ENCODE measurements at places on chromosomes 2 and 18.

DNA sequence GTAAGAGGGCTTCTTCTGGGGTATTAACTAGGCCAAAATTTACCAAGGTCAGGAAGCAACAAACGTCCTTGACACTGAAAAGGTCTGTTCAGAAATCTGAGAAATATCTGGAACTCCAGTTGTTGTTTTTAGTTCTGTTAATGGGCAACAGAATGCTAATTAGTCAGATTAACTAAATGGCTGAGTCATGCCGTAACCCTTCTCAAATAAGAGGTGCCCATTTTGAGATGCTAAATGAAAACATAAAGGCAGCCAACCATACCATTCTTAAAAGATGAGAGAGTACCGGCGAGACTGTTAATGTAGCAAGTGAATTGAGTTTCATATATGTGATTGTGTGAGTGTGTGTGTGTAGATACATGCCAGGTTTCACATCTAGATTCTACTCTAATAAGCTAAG, 147.9 kb upstream of the GAREM1 start:
- no peak for DNase-seq

DNA sequence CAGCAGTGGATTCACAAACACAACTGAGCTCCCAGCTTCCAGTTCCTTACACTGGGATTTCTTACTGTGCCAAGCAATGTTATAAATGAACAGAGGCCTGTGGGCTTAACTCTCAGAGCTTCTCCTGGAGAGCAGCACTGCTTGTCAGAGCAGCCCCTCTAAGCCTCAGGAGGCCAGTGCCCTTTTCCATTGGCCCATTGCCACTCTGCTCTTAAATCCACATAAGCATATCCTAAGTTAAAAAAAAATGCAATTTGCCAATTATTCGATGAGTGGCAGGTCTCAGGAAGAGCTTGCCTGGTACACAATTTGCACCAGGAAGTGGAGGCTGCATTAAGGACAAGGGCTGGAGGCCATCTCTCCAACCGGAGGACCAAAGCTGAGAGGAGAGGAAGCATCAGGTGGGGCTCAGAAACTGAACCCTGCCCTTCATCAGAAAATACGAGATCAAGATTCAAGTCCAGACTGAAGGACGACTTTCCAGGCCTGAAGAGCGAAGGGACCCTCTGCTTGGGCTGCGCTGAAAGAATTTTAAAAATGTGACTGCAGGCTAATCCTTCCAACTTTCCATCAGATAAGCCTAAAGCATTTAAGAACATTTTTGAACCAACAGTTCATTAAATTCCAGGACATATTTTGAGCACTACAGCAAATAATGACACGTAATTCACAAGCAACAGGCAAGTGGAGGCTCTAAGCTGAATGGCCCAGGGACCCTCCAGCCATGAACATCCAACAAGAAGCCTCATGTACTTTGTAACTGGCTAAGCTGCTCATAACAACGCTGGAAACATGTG, 28.4 kb upstream of the PXDN start:
- DNase-seq: no peak

GRCh38 chr2:54975175-54975574, 75.1 kb downstream of the RTN4 start:
- no peak for DNase-seq

- no peak for DNase-seq
These were observed 69.2 kb downstream of the NRXN1 start for GRCh38 chr2:50962731-50963130.

DNA sequence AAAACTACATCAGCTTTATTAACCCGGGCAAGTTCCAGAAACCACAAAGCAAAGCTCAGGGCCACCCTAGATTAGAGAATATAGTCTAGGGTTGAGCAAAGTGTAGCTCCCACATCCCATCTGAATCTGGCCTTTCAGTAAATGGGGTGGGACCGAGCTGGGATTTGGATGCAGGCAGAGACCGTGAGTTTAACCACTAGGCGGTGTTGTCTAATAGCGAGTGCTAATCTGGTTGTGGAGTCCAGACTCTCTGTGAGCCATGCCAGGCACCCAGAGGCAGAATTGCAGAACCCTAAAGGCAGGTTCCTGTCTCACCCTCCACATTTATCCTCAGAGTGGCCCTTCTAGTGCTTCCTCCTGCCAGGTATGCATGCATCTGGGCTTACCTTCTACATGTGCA, 435.9 kb downstream of the TSN start:
- no peak for DNase-seq

- no peak for DNase-seq
These were observed 236.7 kb downstream of the PRKCE start for GRCh38 chr2:45888167-45888566.

- no peak for DNase-seq
These were observed 48.7 kb upstream of the ZNF385B start for GRCh38 chr2:179909845-179910734.

DNA sequence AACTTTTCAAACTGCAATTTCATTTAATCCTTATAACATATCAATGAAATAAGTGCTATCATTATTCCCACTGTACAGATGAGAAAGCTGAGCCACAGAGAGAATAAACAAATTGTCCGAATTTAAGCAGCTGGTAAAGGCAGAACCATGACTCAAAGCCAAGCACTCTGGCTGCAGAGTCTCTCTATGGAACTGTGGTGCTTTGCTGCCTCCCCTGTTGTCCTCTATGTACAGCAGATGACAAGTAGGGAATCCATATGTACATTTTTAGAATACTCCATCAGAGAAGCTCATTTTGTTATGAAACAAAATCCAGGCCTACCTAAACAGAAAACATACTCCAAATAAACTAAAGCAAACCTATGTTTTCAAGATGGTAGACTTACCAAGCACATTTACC, 45.1 kb downstream of the FARSB start:
- no peak for DNase-seq

DNA sequence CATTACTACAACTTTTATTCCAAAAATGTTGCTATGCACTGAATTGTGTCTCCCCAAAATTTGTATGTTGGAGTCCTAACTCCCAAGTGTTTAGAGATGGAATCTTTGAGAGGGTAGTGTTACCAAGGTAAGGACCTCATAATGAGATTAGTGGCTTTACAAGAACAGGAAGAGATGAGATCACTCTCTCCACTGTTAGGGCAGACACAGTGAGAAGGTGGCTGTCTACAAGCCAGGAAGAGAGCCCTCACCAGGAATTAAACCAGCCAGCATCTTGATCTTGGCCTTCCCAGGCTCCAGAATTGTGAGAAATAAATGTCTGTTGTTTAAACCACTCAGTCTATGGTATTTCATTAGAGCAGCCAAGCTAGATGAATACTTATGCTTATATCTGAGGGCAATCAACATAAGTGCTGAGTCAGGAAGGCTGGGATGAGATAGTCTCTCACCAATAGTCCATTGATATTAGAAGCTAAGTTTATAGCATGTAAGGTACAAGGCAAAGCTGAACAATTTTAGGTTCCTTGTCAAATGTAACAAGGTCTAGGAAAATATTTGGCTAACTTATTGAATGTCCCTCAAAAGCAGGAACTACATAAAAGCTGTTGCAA, 317.6 kb upstream of the REG3G start:
- no peak for DNase-seq

DNA sequence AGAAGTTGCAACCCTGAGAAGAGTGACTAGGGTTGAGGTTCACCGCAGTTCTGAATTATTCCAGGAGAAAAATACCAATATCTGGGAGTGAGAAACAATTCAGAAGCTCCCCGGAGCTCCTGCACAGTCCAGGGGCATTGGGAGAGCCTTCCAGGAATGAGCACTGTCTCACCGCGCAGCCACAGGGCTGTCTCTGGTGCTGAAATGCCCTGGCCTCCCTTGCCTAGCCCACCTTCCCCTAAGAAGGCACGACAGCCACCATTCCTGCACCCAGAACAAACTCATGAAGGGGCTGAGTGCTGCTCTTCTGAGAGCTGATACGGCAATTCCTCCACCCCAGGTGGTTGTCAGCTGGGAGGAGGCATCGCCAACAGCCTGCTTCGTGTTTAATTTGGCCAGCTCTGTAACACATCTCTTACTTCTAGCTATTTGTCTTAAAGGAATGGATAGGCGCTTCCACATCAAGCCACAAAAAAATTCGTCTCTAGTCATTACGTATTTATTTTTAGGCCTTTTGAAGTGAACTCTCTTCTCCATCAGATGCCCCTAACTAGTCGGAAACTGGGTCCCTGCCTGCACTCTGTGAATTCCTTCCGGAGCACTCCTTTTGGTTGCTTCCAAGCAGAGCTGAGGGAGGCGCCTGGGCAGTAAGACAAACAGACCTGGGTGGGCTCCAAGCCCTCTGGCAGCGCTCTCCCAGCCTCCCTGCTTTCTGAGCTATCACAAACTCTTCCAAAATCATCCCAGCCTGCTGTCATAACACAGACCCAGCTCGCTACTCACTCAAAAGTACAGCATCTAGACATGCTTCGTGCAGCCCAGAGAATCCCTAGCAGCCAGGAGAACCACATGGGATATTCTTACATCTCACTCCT, 120.5 kb upstream of the CCDC68 start:
- DNase-seq: no peak

GRCh38 chr2:175937216-175937615, 64.9 kb downstream of the LNPK start:
- no peak for DNase-seq

GRCh38 chr2:65025453-65026123, 30.6 kb upstream of the CEP68 start:
- DNase-seq: no peak

DNA sequence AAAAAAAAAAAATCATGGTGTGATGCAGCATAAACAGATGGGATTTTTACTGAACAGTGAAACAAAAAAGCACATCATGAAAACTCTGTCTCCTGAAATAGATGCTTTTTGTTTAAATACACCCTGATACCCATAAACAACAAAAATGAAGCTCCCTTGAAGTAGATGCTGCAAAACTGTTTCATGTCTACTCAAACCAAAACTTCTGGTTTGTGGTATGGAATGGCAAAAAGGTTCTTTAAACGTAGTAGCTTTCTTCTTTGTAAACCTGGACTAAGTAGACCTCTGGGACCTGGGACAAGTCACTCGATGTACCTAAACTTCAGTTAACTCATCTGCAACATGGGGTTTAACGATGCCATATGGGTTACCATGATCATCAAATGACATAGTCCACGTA, 64.4 kb upstream of the RAPH1 start:
- no peak for DNase-seq

DNA sequence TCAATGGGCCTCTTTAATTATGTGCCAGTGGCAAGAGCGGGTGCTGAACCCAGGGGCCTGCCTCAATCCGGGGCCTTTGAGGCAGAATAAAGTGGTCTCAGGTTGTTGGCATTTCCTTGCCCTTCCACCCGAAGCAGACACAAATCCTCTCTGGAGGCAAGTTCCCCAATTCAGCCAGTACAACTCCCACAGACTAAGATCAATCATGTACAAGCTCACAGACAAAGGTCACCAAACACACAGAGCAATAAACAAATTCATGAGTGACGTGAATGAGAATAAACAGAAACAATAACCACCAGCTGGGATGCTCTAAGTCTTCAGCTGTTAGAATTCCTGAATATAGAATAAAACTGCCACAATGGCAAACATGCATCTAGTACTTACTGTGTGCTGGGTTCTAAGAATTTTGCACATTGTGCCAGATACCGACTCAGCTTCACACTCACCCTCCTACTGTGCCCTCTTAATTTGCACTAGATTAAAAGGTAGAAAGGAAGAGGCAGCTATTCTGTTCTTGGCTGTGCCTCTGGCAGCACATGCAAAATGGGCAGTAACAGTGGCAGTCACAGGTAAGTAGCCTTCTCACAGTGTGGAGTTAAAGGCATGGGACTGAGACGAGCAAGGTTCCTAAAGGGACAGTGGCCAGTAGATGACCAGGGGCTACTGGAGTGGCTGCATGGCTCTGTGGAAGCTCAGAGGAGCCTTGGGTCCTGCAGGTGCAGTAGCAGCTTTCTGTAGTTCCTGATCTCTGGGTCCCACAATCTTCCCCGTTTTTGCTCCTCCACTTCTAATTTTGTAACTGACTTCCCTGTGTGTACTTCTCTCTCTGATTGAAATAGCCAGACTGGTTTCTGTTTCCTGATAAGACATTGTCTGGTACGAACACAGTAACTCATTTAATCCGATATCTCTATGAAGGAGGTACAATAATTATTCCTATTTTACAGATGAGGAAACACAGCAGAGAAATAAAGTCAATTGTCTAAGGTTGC, 34.6 kb upstream of the IL1B start:
- DNase-seq: no peak

- no peak for DNase-seq
These were observed 1.2 kb downstream of the DAW1 start for GRCh38 chr2:227872676-227873075.

DNA sequence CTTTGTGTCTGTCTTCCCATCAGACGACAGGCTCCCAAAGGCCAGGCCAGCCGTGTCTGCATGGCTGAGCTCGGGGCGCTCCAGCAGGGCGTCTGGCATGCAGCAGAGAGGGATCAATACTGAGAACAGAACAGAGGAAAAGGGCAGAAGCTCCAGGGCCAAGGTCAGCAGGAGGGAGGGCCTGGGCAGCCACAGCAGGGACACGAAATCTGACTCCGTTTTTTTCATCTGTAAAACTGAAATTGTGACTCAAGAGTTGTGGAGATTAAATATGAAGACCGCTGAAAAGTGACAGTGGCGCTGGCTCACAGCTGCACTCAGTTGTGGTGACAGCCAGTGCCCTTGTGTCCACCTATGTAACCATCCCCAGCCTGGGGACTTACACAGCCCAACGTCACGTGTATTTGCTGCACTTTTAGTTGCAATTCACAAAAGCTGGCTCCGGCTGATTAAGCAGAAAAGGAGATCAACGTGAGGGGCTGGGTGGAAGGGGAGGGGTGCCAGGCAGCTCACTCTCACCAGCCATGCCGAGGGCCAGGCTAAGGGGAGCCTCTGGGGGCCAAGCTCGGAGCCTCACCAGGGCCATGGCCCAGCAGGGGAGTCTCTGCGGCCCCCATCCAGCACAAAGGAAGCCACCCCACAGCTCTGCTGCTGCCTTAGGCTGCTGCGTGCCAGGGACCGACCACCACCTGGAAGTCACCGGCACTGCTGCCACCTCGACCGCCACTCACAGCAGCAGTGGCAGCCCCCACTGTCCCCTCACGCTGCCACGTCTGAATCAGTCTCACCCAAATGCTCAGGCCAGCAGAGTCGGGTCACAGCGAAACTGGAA, 74.7 kb downstream of the EIPR1 start:
- no peak for DNase-seq

GRCh38 chr2:8368463-8368862, 313.4 kb upstream of the ID2 start:
- DNase-seq: no peak

- no peak for DNase-seq
These were observed 22.2 kb upstream of the CAB39 start for GRCh38 chr2:230690439-230690838.

- no peak for DNase-seq
These were observed 139.6 kb upstream of the TRIB2 start for GRCh38 chr2:12577091-12577490.

DNA sequence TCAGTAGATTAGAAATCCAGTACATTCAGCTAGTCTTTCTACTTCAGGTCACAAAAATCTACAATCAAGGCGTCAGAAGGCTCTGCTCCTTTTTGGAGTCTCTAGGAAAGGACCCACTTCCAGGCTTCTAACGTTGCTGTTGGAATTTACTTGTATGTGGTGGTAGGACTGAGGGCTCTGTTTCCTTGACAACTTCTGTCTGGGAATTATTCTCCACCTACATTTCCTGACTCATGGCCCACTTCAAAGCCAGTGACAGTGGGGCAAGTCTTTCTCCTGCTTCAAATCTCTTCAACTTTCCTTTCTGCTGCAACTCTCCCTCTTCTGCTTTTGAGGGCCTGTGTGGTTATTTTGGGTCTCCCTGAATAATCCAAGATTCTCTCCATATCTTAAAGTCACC, 10.4 kb upstream of the TMX3 start:
- DNase-seq: no peak
